Neural progenitor cell (in vitro differentiated cells): ENCODE measurements at places on chromosomes 3 and 15. TPM values are rescaled to one million over a fixed set of nuclear protein-coding genes. Genes with fewer than 3 reads are reported as not detected.

DNA sequence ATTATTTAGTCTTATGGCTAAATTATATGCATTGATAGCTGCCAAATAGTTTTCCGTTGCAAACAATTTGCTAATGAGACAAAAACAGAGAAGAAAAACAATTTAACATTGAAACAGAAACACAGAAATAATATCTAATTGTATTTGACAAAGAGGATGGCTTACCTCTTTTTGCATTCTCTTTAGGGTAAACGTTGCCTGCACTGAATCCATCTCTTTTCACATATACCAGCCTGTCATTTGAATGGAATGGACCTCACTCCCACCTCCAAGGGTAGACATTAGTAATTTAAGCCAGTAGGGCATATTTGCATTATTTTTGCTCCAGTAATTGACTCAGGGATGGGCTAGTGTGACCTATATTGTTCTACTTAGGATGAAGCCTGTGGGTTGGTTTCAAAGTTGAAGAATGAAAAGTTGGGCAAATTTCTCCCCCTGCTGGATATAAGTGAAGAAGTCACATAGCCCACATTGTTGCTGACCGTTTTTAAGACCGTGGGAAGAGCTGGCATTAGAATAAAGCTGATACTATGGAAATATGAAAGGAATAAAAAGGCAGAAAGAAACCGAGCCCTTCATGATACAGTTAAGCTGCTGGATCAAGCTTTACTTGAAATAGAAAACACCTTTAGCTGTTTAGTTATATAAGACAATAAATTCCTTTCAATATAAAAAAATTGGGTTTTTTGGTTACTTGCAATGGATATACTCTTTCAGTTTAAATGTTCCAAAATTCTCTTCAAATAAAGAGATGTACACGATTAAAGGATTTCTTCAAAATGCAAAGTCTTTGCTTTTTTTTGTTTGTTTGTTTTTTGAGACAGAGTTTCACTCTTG lies 26.9 kb downstream of the PIERCE2 start:
- DNase-seq, result peak; percentile 64
- H3K27ac ChIP-seq, result no peak overlapping the region
- no peak overlapping the region for H3K4me3 ChIP-seq
- no peaks in the 10 kb centered on the region for H3K27me3 ChIP-seq
- no peaks in the 10 kb centered on the region for H3K4me1 ChIP-seq
- no peaks in the 10 kb centered on the region for H3K36me3 ChIP-seq

DNA sequence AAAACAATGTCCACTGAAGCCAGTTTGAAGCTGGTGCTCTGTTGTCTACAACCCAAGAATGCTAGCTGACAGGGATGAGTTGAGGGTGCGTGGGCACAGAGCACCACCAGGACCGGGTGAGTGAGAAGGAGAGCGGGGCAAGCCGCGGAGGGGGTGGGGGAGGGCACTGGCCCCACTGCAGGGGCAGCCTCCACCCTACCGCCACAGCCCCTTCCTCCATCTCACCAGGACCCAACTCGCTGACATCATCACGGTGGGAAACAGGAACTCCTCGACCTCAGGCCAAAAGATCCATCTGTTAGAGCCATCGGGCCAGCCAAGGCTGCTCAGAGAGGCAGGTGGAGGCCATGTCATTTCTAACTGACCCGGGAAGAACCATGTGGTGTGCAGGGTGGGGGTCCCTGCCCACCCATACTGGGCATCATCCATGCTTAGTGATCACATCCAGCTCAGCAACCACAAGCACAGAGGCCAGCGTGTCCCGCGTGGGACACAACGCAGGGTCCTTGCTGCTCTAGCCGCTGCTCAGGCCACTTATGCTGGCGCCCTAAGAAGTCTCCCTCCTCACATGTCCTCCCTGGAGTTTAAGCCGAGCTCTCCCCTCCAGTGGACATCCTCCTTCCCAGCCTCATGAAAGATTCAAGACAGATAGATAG lies 57.6 kb upstream of the GATA2 start:
- peaks cover 20% of the 10 kb centered on the region for H3K27me3 ChIP-seq
- H3K4me3 ChIP-seq, result no peak overlapping the region
- H3K36me3 ChIP-seq, result no peaks in the 10 kb centered on the region
- no peaks in the 10 kb centered on the region for H3K4me1 ChIP-seq

DNA sequence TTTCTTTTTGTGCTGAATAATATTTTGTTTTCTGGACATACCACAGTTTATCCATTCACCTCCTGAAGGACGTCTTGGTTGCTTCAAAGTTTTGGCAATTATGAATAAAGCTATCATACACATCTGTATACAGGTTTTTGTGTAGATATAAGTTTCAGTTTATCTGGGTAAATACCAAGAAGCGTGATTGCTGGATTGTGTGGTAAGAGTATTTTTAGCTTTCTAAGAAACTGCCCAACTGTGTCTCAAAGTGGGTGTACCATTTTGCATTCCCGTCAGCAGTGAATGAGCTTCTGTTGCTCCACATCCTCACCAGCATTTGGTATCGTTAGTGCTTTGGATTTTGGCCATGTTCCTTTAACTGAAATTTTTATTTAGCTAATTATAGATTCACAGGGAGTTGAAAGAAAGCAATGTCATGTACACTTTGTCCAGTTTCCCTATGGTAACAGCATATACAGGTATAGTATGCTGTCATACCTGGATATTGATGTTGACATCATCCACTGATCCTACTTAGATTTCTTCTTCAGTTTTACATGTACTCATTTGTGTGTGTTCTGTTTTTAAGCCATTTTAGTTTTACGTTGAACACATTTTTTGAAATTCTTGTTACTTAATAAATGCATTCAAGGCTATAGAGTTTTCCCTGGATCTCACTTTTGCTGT lies 11.9 kb downstream of the ARID3B start:
- no peaks in the 10 kb centered on the region for H3K4me1 ChIP-seq
- no peak overlapping the region for H3K4me3 ChIP-seq
- no peak overlapping the region for H3K27ac ChIP-seq
- no peak for DNase-seq
- H3K27me3 ChIP-seq, result no peaks in the 10 kb centered on the region

DNA sequence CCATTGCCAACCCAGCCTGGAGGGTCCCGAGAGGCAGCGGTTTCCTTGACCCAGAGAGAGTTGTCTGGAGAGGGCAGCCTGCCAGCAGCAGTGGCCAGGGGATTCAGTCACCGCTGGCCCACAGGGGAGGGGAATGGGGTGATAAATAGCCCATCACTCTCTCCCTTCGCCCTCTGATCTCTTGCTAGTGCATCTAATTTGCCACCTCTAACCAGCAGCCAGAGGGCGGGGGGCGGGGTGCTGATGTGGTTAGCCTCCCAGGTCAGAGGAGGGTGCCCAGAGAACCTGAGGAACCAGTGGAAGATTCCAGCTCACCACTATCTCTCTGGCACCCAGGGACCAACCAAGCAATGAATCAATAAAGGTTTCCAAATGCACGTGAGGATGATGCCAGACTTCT lies 35.1 kb upstream of the SLC6A11 start:
- H3K27ac ChIP-seq, result no peak overlapping the region
- peaks cover 27% of the 10 kb centered on the region for H3K27me3 ChIP-seq
- no peaks in the 10 kb centered on the region for H3K4me1 ChIP-seq

GRCh38 chr15:62497356-62497755 lies 332.3 kb upstream of the C2CD4B start:
- H3K4me3 ChIP-seq, result no peak overlapping the region
- no peaks in the 10 kb centered on the region for H3K27me3 ChIP-seq
- DNase-seq, result no peak
- H3K4me1 ChIP-seq, result peaks cover 35% of the 10 kb centered on the region
- H3K36me3 ChIP-seq, result no peaks in the 10 kb centered on the region
- no peak overlapping the region for H3K27ac ChIP-seq

DNA sequence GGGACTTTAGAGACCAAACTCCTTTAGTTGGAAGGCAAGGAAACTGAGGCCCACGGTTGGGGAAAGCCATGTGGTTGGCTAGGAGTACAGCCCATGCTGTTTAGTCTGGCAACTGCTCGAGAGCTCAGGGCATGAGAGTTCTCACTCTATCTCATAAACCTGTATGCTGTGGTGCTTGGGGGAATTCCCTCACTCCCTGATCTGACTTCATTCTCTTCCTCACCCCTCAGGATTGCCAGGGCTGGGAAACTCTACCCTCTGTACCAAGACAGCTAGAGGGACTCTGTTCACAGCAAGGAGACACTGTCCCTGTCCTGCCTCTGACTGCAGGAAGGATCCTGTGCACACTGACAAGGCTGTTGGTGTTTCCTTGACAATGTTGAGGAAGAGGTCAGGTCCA lies 230.2 kb downstream of the ZNF621 start:
- H3K4me1 ChIP-seq, result peaks cover 8% of the 10 kb centered on the region
- H3K4me3 ChIP-seq, result no peak overlapping the region
- H3K27me3 ChIP-seq, result no peaks in the 10 kb centered on the region
- no peak overlapping the region for H3K27ac ChIP-seq

- no peak overlapping the region for H3K27ac ChIP-seq
- H3K36me3 ChIP-seq, result peaks cover 9% of the 10 kb centered on the region
- DNase-seq, result no peak
- no peaks in the 10 kb centered on the region for H3K4me1 ChIP-seq
- no peak overlapping the region for H3K4me3 ChIP-seq
These were observed 41.9 kb upstream of the XRN1 start for GRCh38 chr3:142489572-142490323.

- no peaks in the 10 kb centered on the region for H3K4me1 ChIP-seq
- H3K27ac ChIP-seq, result no peak overlapping the region
- H3K4me3 ChIP-seq, result no peak overlapping the region
These were observed 467.4 kb upstream of the DPPA4 start for GRCh38 chr3:109804697-109805096.

DNA sequence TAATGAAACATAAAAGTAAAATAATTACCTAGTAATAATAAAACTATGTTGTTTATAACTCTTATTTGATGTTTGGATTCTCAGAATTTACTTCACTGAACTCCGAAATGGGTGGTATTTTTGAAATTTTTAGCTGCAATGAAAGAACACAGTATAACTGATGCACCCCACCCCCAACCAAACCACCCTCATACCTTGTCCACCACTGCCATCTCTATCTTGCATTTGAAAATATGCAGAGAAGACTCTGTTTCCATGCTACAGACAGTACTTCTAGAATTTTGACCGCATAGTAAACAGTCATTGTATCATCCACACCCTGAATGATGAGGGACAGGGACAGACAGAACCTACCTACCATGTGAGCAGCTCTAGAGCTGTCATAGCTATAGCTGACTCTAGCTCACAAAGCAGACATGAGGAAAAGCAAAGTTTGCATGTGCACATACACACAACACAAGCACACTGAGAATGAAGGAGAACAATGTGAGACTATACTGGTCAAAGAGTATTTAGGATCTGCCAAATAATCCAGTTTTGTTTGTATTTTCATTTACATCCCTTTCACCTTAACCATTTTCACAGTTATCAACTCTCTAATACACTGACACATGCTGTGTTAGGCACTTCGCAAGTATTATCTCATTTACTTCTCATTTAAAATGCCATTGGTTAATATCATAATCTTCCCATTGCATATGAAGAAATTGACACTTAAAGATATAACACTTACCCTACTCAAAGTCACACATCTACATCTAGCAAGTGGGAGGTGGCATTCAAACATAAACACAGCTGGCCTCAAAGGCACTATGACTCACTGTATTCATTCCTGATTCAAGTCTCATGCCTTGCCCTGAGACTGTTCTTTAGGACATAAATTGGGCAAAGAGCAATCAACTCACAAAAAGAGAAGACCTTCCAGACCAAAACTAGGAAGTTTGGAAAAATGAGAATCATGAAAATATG lies 1014.7 kb upstream of the CFAP20DC start:
- no peaks in the 10 kb centered on the region for H3K27me3 ChIP-seq
- DNase-seq, result no peak
- H3K27ac ChIP-seq, result no peak overlapping the region
- H3K4me1 ChIP-seq, result peaks cover 7% of the 10 kb centered on the region
- H3K36me3 ChIP-seq, result no peaks in the 10 kb centered on the region
- no peak overlapping the region for H3K4me3 ChIP-seq

Gene IRAK2
- total RNA-seq, result 0.26 and 0.50 TPM in 2 replicates

Gene GOLGA6A
- 0.04 and 0.59 TPM in 2 replicates for total RNA-seq

Gene SAMMSON
- not detected in 2 replicates for total RNA-seq

DNA sequence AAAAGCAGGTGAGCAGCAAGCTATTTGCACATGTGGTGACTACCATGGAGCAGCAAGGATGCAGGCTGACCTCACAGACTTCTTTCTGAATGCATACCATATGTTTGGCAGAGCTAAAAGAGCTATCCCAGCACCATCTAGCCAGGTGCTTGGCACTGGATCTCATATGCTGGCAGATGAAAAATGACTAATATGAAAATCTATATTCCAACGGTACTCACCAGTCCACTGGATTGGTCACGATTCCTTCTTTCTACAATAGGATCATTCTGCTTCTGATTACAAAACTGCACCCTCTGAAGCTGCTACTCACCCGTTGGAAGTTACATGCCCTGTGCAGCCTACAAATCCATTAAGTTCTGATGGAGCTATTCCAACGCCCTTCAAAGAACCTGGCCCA lies 714.3 kb upstream of the CFAP20DC start:
- no peaks in the 10 kb centered on the region for H3K27me3 ChIP-seq
- no peaks in the 10 kb centered on the region for H3K36me3 ChIP-seq
- no peaks in the 10 kb centered on the region for H3K4me1 ChIP-seq
- DNase-seq, result no peak
- no peak overlapping the region for H3K27ac ChIP-seq

GRCh38 chr3:20023623-20024405 lies 11.8 kb upstream of the PP2D1 start:
- peaks cover 22% of the 10 kb centered on the region for H3K4me1 ChIP-seq
- peak; percentile 51 for DNase-seq
- peak overlapping the region; percentile 89 for H3K27ac ChIP-seq
- H3K4me3 ChIP-seq, result no peak overlapping the region
- no peaks in the 10 kb centered on the region for H3K36me3 ChIP-seq
- no peaks in the 10 kb centered on the region for H3K27me3 ChIP-seq

Gene CEP19
- total RNA-seq, result 7.0 and 7.7 TPM in 2 replicates

Gene GCNT3
- total RNA-seq, result not detected in 2 replicates

DNA sequence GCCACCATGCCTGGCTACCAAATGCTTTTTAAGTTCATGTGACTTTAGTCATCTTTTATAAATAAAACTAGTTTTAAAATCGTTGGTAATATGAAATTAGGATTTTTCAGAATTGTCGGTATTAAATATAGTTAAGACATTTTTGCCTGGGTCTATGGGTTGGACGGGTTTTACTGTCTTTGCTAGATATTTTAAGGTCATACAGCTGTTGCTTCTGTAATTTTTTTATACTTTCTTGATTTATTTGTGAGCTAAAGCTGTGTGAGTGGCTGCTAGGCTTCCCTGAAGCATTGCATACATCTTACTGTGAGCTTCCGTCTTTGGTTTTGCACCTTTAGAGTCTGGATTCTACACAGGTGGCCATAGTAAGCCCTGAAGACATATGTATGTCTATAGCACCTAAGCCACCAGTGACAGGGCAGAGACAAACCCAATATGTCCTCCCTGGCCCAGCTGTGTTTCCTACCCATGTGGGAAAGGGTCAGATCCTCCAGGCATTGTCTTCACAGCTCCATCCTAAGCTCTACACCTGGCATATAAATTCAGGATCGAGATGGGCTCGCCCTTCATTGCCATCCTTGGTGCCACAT lies 16.6 kb upstream of the ZNF710 start:
- DNase-seq, result no peak
- no peak overlapping the region for H3K27ac ChIP-seq
- H3K4me3 ChIP-seq, result no peak overlapping the region
- no peaks in the 10 kb centered on the region for H3K36me3 ChIP-seq
- H3K4me1 ChIP-seq, result peaks cover 6% of the 10 kb centered on the region

- H3K4me1 ChIP-seq, result peaks cover 15% of the 10 kb centered on the region
- H3K27me3 ChIP-seq, result no peaks in the 10 kb centered on the region
- no peaks in the 10 kb centered on the region for H3K36me3 ChIP-seq
- no peak for DNase-seq
These were observed 74.3 kb downstream of the B3GNT5 start for GRCh38 chr3:183327343-183327742.

- H3K27ac ChIP-seq, result no peak overlapping the region
- H3K27me3 ChIP-seq, result no peaks in the 10 kb centered on the region
- H3K36me3 ChIP-seq, result no peaks in the 10 kb centered on the region
- peak; percentile 42 for DNase-seq
These were observed 16.3 kb upstream of the ATP1B3 start for GRCh38 chr3:141860086-141860669.
